ENCODE measurements at places on chromosomes 1 and 21.

DNA sequence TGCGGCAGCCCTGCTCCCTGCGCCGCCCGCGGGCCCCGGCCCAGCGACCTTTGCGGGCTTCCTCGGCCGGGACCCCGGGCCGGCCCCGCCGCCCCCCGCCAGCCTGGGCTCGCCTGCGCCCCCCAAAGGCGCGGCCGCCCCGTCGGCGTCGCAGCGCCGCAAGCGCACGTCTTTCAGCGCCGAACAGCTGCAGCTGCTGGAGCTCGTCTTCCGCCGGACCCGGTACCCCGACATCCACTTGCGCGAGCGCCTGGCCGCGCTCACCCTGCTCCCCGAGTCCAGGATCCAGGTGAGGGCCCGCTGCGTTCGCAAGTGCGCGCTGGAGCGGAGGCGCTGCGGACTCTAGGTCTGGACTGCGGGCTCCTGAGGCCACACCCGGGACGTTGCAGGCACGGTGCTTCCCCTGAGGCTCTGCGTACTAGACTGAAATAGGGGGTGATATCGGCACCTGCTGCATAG, 351 bp downstream of the MIXL1 start:
- DNase-seq, result no peak

- peak; percentile 13 for DNase-seq
Measured at GRCh38 chr1:3773572-3774275, 1.2 kb downstream of the SMIM1 start.

GRCh38 chr1:198628067-198628455, 10.8 kb upstream of the PTPRC start:
- DNase-seq, result no peak

GRCh38 chr1:77487631-77488030, 194.8 kb downstream of the ZZZ3 start:
- no peak for DNase-seq

- DNase-seq, result peak; percentile 47
Measured at GRCh38 chr1:1371746-1372711, 3.0 kb downstream of the AURKAIP1 start.

GRCh38 chr1:29498126-29499103, 262.1 kb downstream of the PTPRU start:
- DNase-seq, result no peak

GRCh38 chr1:109769330-109770078, 5.8 kb upstream of the EPS8L3 start:
- DNase-seq, result no peak

DNA sequence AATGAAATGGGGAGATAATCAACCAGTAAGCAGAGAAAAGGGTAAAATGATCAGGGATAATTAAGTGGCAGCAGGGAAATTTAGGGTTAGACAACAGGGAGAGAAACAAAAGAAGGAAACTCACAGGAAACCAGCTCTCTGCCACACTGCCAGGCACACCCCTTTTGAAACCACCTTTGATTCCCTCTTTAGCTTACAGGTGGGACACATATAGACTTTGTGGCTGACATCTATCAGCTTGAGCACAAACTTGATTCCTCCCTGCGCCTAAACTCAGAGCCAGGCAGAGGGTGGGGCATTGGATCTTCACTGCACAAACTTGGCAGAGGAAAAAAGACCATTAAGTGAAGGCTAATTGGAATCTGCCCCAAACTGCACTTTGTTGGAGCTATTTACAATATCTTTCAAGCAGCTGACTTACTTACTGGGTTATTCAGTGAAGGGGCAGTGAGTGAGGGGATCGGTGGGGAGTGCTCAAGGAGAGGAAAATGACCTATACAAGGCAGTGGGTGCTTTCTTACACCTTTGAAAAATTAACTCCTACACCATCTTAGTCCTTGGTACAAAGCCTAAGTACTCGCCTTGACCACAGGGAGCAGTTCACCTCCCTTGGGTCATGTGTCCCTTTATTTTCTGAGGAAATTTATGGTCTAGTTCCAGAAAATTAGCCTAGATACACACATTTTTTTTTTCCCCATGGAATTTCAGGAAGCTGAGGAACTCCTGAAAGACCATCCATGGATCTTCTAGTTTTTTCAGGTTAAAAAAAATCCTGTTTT, 60.2 kb downstream of the PBX1 start:
- DNase-seq, result no peak

GRCh38 chr21:32020564-32020963, 147.7 kb downstream of the HUNK start:
- DNase-seq, result no peak

GRCh38 chr1:101290119-101290921, 53.5 kb downstream of the S1PR1 start:
- no peak for DNase-seq

DNA sequence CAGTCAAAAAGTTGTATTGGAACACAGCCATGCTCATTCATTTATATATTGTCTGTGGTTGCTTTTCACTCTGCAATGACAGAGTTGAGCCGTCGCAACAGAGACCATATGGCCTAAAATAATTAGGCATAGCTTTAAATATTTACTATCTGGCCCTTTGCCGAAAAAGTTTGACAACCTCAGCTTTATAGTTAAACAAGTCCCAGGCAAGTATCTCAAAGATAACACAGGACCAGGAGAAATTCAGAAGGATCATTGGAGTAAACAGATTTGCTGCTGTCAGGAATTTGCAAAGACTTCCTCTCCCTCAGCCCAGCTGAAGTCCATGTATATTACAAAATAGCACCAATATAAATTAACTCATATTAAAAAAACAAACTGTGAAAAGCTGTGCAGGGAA, 34.4 kb downstream of the NID1 start:
- DNase-seq, result no peak

Measured in HepG2 (cell line).